CD4-positive, alpha-beta T cell treated with Interleukin-6 for 4 hours (primary cell): ENCODE measurements at places on chromosomes 16 and 17.

GRCh38 chr17:47615766-47616424, 33.8 kb upstream of the KPNB1 start:
- no peak for DNase-seq

DNA sequence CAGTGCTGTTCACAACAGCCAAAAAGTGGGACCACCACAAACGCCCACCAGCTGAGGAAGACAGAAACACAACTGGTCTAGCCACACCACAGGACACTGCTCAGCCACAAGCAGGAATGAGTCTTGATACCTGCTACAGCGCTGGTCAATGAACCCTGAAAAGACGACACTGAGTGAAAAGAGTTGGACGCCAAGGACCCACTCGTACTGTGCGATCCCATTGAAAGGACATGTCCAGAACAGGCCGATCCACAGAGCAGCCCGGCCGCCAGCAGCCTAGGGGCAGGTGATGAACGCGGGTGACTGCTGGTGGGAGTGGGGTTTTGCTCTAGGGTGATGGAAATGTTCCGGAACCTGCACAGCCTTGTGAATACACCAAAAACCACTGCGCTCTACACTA, 10.6 kb upstream of the SLC38A8 start:
- no peak for DNase-seq

DNA sequence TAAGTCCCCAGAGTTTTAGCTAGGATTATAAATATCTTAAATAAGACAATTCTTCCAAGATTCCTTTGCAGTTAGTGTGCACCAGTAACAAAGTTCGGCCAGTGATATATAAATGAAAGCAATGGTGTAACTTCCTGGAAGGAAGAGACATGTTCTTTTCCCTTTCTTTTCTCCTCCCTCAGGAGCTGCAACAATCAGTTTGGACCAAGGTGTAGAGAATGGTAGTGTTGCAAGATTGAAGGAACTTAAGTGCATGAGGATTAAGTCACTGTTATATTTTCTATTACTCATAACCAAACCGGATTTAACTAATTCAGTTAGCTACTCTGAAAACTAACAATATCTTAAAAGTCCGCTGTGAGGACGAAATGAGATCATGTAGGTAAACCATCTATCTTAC, 68.9 kb upstream of the KCNJ16 start:
- DNase-seq: no peak

DNA sequence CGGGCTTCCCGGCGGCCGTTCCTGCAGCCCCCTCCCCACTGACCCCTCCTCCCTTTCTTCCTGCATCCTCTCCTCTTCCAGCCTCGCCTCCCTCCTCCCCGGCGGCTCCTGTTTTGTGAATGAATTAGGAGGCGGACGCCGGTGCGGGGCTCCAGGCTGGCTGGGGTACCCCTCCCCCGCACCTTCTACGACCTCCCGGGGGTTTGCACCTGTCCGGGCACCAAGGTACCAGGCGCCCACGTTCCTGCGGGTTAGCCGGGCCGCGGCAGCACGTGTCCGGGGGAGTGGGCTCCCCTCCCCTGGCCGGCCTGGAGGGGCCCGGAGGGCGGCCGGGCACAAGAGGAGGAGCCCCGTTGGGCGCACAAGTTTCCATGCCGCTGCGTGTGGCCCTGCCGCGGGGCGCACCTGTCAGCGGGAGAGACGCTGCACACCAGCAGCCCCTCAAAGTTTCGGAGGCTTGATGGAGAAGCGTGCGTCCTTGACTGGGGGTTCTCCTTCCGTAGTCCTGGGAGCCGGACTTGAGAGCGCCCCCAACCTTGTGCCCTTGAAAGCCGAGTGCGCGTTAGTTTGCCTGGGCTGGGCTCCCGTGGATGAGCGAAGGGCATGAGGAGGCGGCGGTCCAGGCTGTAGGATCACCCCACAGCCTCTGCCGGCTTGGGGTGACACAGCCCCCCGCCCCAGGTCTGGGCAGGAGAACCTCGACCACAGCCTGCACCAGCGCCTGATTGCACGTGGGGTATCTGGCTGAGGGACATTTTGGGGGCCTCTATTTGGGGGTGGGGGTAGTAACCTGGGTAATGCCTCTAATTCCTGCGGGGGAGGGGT, 1.2 kb downstream of the HAS3 start:
- no peak for DNase-seq

GRCh38 chr17:633641-634101, 81.0 kb downstream of the VPS53 start:
- DNase-seq: no peak

DNA sequence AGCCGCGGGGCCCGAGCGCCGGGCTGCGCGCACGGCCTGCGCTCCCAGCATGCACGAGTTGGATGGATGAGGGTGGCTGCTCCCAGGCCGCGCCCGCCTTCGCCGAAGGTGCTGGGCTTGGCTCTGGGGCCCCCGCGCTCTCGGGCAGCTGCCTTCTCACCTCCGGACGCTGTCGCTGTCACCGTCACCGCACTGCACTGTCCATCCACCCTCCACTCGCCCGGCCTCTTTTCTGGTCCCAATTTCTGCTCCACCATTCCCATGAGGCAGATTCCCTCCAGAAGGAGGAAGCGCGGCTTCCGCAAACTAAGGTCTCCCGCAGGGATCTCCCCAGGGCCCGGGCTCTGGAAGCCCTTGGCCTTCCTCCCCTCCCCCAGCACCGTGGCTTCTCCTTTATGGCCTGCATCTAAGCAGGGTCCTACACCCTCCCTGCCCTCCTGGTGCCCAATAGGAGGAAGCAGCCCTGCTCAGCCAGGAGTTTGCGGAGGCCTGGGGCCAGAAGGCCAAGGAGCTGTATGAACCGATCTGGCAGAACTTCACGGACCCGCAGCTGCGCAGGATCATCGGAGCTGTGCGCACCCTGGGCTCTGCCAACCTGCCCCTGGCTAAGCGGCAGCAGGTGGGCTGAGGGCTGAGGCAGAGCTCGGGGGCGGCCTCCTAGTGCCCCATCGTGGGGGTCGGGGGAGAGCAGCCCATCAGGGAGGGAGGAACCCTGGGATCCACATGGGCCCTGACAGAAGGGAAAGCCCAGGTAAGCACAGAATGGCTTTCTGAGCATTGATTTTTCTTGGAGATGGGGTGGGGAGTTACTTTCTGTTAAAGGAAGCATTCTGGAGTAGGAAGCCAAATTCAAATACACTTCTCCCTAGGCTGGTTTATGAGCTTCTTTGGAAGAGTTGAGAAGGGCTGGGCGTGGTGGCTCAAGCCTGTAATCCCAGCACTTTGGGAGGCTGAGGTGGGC, 899 bp downstream of the ACE start:
- no peak for DNase-seq

GRCh38 chr16:55179852-55180585, 144.0 kb upstream of the IRX6 start:
- no peak for DNase-seq

GRCh38 chr16:54806378-54806777, 124.3 kb upstream of the IRX5 start:
- no peak for DNase-seq
